ENCODE measurements at places on chromosomes 4 and X. TPM values are rescaled to one million over a fixed set of nuclear protein-coding genes. Genes with fewer than 3 reads are reported as not detected.

- peaks cover 44% of the 10 kb centered on the region for H3K4me1 ChIP-seq
- peak; percentile 18 for DNase-seq
- no peak overlapping the region for H3K4me3 ChIP-seq
- no peaks in the 10 kb centered on the region for H3K36me3 ChIP-seq
These were observed 12.2 kb downstream of the RGS12 start for GRCh38 chr4:3304831-3305609.

Gene LINC00632
- total RNA-seq = 32.5 TPM

GRCh38 chr4:186946682-186947294 is 223.1 kb upstream of the FAT1 start:
- DNase-seq = no peak
- H3K27ac ChIP-seq = no peak overlapping the region
- no peaks in the 10 kb centered on the region for H3K27me3 ChIP-seq
- no peaks in the 10 kb centered on the region for H3K36me3 ChIP-seq

GRCh38 chr4:37721995-37722638 is 35.9 kb upstream of the RELL1 start:
- no peaks in the 10 kb centered on the region for H3K27me3 ChIP-seq
- no peak for DNase-seq
- H3K4me1 ChIP-seq = no peaks in the 10 kb centered on the region
- no peaks in the 10 kb centered on the region for H3K36me3 ChIP-seq

Gene MAGED4B
- 4.7 TPM for total RNA-seq

DNA sequence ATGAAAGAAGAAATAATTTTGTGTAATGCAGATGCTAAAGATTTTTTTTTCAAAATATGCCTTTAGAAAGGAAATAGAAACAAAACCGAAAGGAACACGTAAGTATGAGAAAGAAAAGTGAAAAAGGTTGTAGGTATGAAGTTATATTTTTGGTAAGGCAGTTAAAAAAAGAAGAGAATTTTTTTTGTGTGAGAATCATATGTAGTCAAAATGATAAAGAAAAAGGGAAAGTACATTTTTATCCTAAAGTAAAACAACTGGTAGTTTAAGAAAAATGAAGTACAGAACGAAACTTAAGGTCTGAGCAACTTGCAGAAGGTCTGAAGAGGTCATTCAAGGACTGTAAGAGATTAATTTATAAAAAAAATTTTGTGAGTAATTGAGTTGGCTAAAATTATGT is 164.0 kb upstream of the TRAM1L1 start:
- H3K4me3 ChIP-seq = no peak overlapping the region
- H3K4me1 ChIP-seq = no peaks in the 10 kb centered on the region
- DNase-seq = no peak
